T-cell (primary cell): ENCODE measurements at places on chromosomes 5 and 9.

DNA sequence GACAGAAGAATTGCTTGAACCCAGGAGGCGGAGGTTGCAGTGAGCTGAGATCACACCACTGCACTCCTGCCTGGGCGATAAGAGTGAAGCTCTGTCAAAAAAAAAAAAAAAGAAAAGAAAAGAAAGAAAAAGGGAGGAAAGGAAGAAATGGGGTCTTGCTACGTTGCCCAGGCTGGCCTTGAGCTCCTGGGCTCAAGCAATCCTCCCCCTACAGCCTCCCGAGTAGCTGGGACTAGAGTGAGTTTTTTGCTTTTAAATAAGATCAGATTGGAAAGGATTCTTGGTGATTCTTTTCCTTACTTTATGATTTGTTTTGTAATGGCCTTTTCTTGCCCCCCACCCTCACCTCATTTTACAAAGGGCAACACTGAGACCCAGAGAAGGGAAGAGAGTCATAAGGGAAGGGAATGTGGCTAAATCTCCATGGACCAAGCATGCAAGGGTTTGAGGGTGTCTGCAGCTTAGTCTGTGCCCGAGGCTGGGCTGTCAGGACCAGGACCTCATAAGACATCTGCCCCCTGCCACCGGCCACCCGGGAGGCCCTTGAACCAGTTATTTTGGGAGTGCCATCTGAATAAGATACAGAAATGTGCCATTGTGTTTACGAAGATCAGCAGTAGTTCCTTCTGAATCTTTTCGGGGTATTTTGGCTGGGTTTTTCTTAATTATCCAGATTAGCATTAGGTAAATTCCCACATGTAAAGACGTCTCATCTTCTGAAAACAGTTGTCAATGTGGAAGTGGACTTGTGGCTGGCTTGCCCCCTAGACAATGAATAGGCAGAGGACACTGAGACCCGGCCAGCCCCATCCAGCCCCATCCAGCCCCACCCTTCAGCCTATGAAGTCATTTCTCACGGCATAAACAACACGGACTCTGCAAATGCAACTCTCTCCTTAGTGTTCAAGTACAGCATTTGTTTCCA lies 44.5 kb upstream of the GRHPR start:
- no peak for DNase-seq

DNA sequence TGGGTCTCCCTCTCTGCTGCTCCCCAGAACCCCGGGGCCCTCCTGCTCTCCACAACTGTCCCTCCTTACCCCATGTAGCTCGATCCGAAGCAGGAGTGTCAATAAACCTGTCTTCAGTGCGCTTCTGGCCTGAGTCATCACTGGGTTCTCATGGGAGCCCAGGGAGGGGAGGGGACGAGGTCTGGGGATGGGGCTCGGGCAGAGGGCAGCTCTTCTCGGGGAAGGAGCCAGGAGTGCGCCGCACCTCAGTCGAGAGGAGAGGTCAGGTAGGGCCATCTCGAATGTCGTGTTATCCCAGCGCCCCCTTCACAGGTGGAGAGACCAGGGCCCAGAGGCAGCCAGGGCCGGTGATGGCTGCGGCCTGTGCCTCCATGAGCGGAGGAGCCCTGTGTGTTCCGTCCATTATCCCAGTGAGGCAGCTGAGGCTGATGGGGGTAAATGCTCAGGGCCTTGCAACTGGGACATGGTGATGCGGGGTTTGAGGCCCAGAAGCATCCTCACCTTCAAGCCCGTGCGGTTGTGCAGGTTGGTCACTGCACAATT lies 52.1 kb downstream of the LRSAM1 start:
- DNase-seq, result no peak

DNA sequence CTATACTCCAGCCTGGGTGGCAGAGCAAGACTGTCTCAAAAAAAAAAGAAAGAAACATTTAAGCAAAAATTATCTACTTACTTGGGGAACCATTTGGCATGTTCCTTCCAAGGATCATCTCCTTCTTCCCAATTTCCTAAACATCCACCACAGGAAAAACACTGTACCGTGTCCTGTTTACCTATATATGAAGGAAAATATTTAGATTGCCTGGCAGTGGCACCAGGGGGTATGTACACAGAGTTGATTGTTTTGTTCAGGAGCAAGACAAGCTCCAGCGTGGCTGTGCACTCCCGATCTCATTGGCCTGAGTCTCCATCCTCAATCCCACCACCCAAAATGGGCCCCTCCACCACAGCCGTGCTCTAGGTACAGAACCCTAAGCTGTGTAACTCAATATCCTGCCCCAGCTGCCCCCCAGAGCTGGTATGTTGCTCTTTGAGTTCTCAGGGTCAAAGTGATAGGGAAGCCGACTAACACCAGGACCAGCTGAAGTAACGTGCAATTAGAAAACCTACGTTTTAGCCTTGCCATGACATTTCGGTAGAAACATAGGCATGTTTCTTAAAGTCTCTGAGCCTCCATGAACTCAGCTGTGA lies 13.8 kb downstream of the NAIP start:
- DNase-seq, result no peak

DNA sequence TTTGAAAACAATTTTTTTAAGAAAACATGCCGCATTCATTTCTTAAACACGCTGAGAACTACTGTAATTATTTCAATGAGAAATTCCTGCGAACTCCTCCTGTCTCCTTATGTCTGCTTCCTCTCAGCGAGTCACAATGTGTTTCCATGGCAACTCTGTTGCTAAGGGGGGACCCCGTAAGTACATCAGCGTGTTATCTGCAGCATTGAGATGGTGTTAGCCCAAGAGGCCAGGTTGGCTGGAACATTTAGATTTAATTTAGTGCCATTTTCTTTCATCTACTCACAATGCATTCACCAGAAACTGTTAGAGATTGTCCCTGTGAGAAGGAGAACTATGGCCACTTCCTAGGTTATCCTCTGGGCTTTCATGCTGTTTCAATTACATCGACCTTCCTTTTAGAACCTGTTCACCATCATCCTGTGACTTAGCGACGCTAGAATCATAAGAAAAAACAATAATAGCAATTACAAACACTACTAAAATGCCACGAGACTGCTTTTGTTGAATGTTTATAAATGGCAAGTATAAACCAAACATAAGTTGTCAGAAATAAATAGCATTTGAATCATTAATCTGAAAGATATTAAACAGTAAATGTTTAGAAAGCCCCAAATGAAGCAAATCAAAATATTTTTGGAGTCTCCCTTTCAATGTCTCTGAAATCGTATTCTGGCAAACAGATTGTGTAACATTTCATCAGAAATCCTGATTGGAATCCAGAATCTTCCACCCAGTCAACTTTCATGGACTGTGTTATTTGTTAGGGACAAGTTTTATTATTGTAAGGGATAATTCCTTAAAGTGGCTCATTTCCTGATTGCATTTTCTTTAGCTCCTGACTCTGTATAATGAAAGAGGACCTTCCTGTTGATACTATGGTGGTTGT lies 39.7 kb upstream of the SHC3 start:
- no peak for DNase-seq

GRCh38 chr5:78108564-78108963 lies 185.9 kb downstream of the AP3B1 start:
- DNase-seq, result no peak
